ENCODE measurements at places on chromosomes 2 and 18.

GRCh38 chr2:192373221-192373620 lies 178.5 kb upstream of the TMEFF2 start:
- no peak for DNase-seq

DNA sequence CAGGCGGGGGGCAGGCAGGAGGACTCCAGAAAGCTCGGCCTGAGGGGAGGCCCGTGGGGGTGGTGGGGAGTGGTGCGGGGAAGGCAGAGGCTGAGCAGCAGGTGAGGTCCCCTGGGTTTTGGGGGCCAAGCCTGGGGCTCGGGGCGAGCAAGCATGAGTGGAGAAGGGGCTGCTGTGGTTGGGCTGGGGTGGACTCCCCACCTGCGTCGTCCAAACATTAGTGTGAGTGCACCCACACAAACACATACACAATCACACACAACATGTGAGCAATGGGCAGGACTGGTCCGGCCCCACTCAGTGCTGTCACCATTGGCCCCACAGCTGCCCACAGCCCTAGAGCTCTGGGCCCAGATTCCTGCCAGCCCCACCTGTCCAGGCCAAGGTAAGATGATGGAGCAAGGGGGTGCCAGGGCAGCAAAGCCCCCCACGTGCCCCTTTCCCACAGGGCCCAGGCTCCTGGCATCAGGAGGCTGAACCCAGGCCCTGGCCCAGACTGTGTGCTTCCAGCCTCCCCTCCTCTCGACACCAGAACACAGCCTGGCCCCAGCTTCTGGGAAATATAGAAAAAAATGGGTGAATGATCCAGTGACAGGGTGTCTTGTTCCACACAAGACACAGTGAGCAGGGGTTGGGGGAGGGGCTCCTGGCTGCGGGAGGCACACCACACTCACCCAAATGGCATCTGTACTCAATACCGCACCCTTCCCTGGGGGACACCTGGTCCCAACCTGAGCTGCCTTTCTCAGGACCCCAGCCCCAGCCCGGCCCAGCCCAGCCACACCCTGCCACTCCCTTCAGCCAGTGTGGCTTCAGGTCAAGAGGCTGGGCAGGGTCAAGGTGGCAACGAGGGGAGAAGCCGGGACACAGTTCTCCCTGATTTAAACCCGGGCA lies 463 bp upstream of the ALPP start:
- DNase-seq = no peak

DNA sequence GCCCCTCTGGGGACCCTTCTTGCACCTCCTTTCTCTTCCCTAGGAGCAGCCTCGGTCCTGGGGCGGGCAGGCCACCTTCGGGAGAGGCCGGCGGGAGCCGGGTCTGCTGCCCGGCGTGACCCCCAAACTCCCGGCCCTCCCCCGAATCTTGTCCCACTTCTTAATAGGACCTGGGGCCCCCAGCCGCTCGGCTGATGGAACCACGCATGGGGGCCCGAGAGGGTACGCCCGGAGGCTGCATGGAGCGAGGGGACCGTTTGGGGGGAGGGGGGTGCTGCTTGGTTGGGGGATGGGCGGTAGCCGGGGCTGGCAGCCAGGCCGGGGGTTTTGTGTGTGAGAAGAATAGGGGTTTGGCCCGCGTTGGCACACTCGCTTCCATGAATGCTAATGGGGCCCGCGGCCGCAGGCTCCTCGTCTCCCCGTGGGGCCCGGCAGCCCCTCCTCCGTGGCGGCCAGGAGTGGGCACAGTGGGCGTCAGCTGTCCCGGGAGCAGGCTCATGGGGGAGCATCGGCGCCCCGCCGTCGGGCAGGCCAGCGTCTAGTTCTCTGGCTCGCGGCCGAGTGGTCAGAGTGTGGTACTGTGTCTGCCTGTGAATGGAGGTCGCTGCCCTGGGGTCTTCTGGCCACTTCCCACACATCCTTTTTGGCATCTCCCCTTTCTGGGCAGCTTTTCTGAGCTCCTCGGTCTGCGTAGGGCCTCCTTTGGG lies 1.0 kb downstream of the GAREM2 start:
- DNase-seq = no peak

GRCh38 chr2:6749962-6750361 lies 115.7 kb downstream of the CMPK2 start:
- DNase-seq = no peak

- DNase-seq = peak; percentile 68
These were observed 373 bp downstream of the EIPR1 start for GRCh38 chr2:3377279-3377611.

GRCh38 chr2:46422717-46423394 lies 56.5 kb upstream of the TMEM247 start:
- no peak for DNase-seq

- no peak for DNase-seq
These were observed 46.0 kb downstream of the PARD3B start for GRCh38 chr2:204591225-204591624.

DNA sequence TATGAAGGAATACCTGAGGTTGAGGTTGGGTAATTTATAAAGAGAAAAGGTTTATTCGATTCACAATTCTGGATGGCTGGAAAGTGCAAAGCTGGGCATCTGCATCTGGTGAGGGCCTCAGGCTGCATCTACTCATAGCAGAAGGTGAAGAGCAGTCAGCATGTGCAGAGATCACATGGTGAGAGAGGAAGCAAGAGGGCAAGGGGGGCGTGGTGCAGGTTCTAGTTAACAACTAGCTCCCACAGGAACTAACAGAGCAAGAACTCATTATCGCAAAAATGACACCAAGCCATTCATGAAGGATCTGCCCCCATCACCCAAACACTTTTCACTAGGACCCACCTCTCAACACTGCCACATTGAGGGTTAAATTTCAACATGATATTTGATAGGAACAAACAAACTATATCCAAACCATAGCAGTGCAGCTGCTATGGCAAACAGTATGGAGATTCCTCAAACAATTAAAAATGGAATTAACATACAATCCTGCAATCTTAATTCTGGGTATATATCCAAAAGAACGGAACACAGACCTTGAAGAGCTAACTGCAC lies 72.8 kb upstream of the LDLRAD4 start:
- DNase-seq = no peak

- DNase-seq = no peak
These were observed 658.8 kb upstream of the ID2 start for GRCh38 chr2:8022908-8023640.

DNA sequence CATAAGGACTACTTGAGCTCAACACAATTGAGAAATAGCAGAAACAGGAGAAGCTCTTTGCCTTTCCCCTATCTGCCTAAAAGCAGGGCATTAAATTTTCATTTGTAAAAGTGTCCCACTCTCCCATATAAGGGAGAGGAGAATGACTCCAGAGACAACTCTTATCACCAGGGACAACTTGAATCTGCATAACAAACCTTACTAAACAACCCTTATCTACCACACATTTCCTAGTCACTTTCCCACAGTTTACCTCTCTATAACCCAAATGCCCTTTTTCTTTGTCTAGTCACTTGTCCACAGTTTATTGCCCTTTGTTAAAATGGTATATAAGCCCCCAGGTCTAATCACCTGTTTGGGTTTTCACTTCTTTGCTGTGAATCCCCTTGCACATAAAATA lies 37.5 kb upstream of the PPM1B start:
- DNase-seq = no peak

DNA sequence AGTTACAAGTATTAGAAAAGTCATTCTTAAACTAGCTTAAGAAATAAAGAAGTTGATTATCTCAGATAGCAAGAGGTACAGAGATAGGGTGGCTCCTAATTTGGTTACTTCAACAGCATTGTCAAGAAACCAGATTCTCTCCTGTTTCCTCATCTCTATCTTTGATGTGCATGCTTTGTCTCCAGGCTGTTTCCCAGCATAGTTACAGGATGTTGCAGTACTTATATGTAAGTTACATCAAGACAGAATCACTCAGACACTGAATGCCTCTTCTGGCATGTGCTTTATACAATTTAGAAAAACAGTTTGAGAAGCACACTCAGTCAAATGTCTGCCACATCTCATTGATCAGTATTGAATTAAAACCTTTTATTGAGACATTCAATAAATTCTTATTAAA lies 189.5 kb upstream of the UBE2E3 start:
- no peak for DNase-seq

DNA sequence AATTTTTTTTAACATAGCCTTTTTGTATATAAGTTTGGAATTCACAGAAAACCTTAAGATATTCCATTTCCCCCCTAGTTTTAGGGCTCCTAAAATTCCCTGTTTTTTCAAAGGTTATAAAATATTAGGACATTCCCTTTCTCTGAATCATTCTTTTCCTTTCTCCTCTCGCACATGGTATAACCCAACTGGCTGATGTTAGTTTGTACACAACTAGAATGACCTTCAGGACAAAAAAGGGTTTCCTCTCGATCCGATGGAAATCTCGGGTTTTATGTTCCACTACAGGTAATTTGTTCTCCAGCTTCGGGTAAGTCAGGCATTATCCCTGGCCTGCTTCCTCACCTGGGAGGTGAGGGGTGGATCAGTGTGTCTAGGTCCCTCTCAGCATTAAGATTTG lies 215.1 kb downstream of the LDLRAD4 start:
- DNase-seq = no peak

DNA sequence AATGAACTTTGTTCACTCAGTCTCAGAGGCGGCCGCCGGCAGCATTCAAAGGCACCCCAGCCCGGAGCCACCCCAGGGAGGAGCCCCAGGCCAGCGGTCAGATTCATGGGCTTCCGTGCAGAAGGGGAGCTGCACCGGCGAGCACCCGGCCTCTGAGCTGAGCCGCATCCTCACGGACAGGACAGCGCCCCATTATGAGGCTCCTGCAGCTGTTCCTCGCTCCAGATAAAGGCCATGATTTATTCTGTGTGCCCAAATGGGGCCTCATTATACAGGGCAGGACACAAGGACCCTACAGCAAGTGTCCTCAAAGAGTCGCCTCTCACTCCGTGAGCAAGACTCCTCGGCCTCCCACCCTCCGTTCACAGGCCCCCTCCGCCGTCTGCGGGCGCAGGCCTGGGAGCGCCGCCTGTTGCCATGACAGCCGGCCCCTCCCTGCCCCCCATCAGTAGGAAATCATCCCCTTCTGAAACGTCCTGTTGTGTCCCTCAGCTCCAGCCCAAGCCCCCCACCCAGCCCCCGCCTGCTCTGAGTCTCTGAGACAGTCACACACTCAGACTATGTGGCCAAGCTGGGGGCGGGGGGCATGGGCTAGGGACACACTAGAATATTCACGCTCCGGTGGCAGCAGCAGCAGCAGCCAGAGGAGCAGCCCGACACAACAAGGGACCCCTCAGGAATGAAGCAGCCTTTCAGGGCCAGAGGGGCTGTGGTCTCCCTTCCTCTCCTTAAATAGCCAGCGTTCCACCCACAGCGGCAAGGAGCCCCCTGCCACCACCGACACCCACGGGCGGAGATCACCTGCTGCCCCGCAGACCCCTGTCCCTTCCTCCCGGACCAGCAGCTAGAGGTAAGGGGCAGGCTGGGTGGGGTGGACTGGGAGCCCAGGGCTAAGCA lies at the start of gene GPR17:
TSS of gene GPR17 (plus strand) at position 759 of the 897 bp plus-strand sequence. CDS start 4,583 bp downstream, outside the sequence.
- DNase-seq = no peak

DNA sequence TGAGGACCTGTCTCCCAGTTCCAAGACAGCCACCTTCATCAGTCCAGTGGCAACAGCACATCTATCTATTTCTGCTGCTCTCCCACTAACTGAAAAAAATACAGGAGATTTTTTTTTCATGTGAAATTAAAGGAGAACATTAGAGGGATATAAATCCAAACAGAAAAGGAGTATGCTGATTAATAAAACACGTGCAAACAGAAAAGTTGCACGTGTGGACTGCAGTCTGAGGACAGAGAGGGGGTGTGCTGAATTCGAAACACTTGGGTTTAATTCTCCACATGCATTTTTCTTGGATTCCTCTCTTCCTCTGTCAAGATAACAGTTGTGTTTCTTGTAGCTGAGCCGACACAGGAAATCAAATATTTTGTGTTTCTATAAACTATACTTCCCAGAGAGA lies 113.4 kb downstream of the CYRIA start:
- DNase-seq = no peak

DNA sequence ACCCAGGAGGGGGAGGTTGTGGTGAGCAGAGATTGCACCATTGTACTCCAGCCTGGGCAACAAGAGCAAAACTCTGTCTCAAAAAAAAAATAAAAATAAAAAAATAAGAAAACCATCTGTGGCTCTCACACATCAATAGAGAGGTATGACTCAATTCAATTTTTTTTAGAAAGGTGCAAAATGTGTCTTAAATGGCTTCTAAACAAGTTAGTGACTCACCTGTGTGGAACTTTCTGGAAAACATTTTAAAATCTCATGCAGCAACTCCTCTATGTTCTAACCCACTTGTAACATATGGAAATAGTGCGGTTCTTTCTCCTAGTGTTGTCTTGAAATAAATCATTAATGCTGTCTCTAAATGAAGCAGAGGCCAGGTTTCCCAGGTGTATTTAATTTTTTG lies 10.7 kb upstream of the SULT1C4 start:
- DNase-seq = no peak

- peak; percentile 69 for DNase-seq
These were observed 14.4 kb upstream of the STAT4 start for GRCh38 chr2:191165176-191165643.

- no peak for DNase-seq
These were observed 7.8 kb downstream of the IL1F10 start for GRCh38 chr2:113075600-113075999.

- DNase-seq = no peak
These were observed 284.3 kb upstream of the SPRED2 start for GRCh38 chr2:65716698-65717097.

- DNase-seq = no peak
These were observed 262.1 kb downstream of the PRKCE start for GRCh38 chr2:45913539-45913938.

DNA sequence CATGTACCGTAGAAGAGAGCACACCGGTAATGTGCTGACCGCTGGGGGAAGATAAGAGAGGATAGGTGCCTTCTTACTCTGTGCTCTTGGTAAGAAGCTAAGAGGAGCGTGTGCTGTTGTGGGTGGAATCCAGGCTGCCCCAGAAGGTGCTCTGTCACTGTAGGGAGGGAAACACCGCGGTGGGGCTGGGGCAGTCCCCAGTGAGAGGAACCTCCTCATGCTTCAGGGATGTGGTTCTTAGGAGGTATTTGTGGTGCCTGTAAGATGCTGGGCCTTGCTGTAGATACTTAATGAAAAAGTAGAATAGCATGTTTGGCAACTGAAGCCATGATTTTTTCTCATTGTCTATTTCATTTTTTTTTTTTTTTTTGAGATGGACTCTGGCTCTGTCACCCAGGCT lies 1.1 kb downstream of the COLEC11 start:
- no peak for DNase-seq

Measured in ACHN (cell line).